ENCODE measurements at places on chromosomes 3 and 15.

- no peak for DNase-seq
Observed at GRCh38 chr3:140316868-140317400, 360.9 kb upstream of the TRIM42 start.

DNA sequence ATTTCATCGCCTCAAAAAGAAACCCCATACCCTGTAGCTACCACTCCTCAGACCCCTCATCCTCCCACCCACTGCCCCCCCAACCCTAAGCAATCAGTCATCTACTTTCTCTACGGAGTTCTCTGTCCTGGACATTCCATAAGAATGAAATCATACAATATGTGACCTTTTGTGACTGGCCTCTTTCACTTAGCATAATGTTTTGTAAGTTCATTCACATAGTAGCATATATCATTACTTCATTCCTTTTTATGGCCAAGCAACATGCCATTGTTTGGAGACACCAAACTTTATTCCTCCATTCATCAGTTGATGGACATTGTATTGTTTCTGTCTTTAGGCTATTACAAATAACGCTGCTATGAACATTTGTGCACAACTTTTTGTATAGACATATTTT is 64.2 kb downstream of the TNIK start:
- DNase-seq, result no peak

- no peak for DNase-seq
Observed at GRCh38 chr15:70204652-70205051, 106.9 kb upstream of the TLE3 start.

- DNase-seq, result no peak
Observed at GRCh38 chr15:100715571-100716455, 113.4 kb downstream of the ASB7 start.

GRCh38 chr15:40392986-40393948 is 10.7 kb downstream of the KNSTRN start:
- DNase-seq, result no peak

Measured in DND-41 (cell line).